ENCODE measurements at places on chromosomes 7 and 10.

GRCh38 chr7:98816241-98816640 lies 53.6 kb downstream of the TMEM130 start:
- no peak for DNase-seq

DNA sequence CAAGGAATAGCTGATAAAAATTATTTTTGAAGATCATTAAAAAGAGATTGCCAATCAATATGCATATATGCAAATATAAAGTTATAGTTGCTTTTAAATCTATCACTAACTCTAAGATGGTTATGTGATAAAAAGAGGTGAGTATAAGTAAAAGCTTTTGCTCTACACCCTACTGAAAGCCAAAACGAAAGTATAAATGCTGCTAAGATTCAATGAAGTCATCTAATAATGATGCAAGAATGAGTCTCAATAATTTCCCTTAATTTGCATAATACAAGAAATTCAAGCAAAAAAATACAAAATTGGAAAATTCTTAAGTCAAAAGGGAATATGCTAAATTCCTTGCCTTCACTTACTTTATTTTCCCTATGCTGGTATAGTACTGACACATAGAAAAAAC lies 75.2 kb downstream of the WAPL start:
- DNase-seq: no peak

- no peak for DNase-seq
Observed at GRCh38 chr7:156192921-156193320, 380.7 kb upstream of the SHH start.

DNA sequence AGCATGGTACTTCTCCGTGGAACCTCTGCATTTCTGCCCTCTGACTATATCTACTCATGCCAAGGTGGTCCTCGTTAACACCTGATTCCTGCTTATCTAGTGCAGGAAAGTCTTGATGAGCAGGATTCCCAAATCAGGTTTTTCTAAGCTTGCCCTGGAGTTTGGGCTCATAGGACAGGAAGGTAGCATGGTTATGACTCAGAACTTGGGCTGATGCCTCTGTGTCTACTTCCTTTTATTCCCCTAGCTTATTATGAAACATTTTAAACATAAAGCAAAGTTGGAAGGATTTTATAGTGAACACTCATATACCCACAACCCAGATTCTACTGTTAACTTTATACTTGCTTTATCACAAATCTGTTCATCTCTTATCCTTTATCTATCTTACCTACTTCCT lies 5.6 kb downstream of the SUFU start:
- no peak for DNase-seq

GRCh38 chr7:126953461-126953860 lies 299.3 kb downstream of the GRM8 start:
- no peak for DNase-seq

DNA sequence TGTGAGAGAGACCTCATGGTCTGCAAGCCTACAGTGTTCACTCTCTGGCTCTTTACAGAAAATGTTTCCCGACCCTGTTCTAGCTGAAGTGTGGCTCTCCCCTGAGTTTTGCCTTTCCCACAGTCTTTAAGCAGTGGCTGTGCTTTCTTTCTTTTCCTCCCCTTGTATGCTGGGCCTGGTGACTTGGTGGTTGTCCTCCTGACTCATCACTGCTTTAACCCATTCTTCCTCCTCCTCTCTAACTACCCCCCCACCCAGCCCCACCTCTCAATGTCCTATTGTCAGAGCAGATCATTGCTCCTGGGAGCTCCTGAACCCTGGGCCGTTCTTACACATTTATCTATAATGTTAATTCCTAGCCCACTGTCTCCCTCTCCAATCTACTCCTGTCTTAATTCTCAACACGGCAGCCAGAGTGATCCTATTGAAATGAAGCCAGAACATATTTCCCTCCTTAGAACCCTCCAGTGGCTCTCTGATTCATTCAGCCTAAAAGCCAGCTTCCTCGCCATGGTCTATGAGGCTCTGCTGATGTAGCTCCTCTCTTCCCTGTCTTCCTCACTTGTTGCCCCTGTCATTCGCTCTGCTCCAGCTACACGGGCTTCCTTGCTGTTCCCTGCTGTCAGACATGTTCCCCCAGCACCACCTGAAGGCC lies 55.0 kb downstream of the DENND11 start:
- DNase-seq: no peak

- no peak for DNase-seq
Observed at GRCh38 chr10:28246023-28246422, 56.8 kb downstream of the MPP7 start.

Data from forelimb muscle (tissue), 1 donor.